ENCODE measurements at places on chromosomes 12 and 14.

- DNase-seq, result no peak
These were observed 67.5 kb downstream of the ETV6 start for GRCh38 chr12:11716794-11717518.

DNA sequence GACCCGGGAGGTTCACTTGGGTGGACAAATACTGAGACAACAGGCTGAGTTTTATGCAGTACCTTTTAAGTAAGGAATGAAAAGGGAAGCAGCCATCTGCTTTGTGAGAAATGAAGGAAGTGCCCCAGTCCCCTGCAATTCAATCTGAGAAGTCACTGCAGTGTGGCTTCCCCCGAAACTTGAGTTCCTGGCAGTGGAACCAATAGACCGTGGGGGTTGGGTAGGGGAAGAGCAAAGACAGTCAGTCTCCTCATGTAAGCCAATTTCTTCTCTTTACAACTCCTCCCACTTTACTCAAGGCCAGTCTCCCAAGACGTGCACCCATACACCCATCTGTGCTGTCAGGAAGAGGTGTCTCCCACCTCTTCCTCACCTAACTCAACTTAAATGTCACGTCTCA is 206.5 kb downstream of the BCAT1 start:
- DNase-seq, result no peak

DNA sequence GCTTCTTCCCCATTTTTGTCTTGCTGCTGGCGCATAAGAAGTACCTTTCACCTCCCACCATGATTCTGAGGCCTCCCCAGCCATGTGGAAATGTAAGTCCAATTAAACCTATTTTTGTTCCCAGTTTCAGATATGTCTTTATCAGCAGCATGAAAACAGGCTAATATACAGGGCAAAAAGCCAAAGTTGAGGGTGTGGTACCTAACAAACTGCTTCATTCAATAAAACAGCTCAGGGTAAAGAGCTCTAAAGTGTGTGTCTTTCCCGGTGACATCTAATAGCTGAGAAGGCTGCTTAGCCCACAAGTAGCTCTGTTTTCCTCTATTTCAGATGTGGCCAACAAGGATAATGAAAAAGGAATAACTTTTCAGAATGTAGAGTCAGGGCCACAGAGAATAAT is 76.7 kb upstream of the SLC8A3 start:
- no peak for DNase-seq

GRCh38 chr12:98485792-98486340 is 29.5 kb upstream of the TMPO start:
- DNase-seq, result no peak

GRCh38 chr12:106108185-106108835 is 30.4 kb downstream of the NUAK1 start:
- no peak for DNase-seq

GRCh38 chr12:32106517-32107358 is at the start of gene BICD1:
TSS of gene BICD1 (plus strand) at chr12:32106847. CDS start at chr12:32107332, 485 bp downstream.
- peak; percentile 70 for DNase-seq

DNA sequence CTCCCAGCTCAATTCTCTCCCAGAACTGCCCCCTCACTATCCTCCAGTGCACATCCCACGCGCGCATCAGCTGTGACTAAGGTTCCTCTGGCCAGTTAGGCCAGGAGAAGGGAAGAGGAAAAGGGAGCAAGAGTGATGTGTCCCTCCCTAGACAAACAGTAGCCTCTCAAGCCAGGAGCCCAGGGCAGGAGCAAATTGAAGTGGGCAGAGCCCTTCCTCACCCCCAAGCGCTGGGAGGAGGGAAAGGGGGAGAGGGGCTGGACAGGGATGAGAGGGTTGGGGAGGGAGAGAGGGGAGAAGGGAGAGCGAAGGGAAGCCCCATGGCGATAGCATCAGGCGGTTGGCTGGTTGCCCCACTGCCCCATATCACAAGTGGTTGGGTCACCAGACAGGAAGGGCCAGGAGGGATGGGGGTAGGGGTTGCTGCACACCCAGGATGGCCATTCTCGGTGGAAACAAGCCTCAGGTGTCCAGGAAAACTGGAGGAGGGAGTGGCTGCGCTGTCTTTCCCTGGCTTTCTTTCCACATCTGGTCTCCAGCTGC is 1.1 kb downstream of the CD63 start:
- DNase-seq, result no peak

- no peak for DNase-seq
These were observed 17.4 kb downstream of the ACVRL1 start for GRCh38 chr12:51924551-51925319.

All from stimulated activated CD4-positive, alpha-beta T cell treated with anti-CD3 and anti-CD28 coated beads, TNF-alpha, amount 100 ng/mL, for 24 hours (primary cell).